Cardiac fibroblast (primary cell): ENCODE measurements at places on chromosomes 5 and 9.
A peak's percentile ranks its signal among the peaks of the same experiment; 100 is the strongest.

GRCh38 chr5:80662108-80662507 lies 7.3 kb upstream of the DHFR start:
- peak; percentile 21 for DNase-seq

DNA sequence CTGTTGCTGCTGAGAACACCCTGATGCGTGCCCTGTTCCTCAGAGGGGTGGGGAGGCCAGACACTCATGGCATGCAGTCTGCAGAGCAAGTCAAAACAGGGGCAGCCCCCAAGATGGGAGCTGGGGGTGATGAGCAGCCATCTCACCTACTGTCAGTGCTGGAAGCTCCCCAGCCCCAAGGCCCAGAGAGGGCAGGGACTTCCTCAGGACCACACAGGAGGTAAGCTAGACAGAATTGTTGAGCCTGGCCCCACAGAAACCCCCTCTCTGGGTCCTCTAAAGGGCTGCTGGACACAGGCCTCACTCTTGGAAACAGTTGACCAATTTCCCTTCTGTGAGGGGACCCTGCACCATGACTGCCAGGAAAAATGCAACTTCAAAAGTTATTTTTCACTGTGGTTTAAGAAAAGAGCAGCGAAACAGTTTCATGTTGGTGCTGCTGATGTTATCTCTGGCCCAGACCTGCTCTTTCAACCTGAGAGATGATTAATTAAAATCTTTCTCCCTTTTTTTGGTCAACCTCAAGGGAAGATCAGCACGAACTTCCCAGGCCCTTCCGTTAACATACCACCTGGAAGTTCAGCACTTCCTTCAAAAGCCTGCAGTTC lies 9.6 kb downstream of the CSF2 start:
- DNase-seq, result no peak

GRCh38 chr9:134407121-134407779 lies 81.0 kb downstream of the RXRA start:
- peak; percentile 92 for DNase-seq

DNA sequence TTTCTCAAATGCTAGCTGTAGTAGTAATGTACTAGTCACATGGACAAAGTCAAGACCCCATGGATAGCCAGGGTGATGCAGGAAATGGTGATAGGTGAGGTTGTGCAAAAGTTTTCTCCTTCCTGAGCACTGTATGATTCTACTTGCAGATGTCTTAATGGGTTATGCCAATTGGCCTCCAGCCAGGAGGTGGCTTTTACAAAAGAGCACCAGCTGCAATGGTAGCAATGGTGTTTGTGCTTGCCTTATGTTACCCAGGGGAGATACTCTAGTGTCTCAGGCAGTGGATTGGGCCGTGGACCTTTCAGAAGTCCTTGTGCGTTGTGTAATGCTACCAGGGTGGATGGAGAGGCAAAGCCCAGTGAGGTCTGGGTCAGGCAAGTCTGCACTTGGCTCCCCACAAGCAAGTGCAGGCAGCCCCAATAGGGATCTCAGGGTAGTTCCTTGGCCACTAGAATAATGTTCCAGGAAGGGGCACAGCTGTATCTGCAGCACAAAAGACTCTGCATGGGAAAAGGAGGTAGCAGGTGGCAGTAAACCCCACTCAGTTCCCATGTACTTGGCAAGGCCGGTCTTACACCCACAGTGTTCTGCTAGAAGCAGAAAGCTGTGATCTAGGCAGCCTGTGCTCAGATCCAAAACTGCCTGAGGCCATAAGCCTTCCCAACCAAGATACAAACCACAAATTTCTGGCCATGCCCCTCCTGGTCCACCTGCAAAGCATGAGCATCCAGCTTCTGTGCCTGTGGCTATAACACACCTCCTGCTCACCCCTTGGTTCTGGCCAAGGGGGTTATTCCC lies 46.4 kb upstream of the EDIL3 start:
- peak; percentile 34 for DNase-seq

DNA sequence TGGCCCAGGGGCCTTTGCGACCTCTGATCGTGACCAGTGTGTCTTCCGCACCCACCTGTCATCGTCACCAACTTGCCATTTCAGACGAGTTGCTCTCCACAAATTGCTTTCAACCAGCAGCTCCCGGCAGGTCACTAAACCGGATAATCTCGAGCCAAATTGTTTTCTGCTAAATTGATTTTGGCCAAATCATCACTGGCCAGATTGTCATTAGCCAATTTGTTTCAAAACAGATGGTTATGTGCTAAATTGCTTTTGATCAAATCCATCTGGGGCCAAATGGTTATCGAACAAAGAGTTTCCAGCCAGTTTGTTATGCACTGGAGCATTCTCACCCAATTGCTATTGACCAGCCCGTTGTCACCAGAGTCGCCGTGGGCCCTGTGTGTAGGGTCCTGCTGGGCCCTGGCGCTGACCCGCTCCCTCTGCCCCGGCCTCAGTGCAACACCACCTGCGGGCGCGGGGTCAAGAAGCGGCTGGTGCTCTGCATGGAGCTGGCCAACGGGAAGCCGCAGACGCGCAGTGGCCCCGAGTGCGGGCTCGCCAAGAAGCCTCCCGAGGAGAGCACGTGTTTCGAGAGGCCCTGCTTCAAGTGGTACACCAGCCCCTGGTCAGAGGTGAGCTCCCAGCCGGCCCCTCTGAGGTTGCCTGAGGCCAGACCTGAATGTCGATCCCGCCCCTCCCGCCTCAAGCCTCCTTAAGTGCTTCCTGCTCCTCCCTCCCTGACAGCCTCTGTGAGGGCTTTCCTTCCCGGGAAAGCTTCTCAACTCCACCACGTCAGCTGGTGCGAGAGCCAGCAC lies 35.6 kb downstream of the ADAMTSL2 start:
- DNase-seq, result no peak

- peak; percentile 57 for DNase-seq
Measured at GRCh38 chr5:103808464-103809106, 246.0 kb upstream of the NUDT12 start.

GRCh38 chr5:133469252-133469651 lies 143.1 kb downstream of the FSTL4 start:
- no peak for DNase-seq

DNA sequence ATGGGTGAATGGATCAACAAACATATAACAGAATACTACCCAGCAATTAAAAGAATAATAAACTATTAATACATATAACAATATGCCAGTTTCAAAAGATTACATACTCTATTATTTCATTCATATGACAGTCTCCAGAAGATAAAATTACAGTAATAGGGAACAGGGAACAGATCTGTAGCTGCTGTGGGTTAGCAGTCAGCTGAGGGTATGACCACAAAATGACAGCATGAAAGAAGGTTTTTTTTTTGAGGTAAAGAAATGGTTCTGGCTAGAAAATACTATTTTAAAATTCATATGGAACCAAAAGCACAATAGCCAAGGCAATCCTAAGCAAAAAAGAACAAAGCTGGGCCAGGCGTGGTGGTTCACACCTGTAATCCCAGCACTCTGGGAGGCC lies 73.0 kb upstream of the NR5A1 start:
- DNase-seq, result no peak

GRCh38 chr5:65061250-65061973 lies 292.7 kb downstream of the CWC27 start:
- no peak for DNase-seq

DNA sequence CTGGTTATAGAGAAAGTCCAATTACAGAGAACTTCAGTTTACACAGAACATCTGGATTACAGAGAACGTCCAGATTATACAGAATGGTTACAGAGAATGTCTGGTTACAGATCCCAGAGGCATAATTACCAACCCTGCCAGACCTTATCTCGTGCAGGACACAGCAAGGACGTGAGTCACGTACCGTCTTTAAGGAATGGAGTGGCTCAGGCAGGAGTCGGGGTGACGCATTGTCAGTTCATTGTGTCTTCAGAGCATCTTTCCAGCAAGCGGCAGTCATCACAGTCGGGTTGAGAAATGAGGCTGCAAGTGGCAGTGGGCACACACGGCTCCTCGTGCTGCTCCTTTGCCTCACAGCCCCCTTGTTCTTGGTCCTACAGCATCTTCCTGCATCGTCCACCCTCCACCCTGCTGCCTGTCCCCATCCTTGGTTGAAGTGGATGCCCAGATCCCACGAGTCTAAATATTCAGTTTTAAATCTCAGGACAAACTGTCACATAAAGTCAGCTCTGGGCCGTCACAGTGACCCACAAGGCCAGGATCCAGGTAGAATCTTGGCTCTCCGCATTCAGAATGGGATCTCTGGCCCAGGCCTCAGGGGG lies 30.0 kb upstream of the SLC6A19 start:
- peak; percentile 47 for DNase-seq

DNA sequence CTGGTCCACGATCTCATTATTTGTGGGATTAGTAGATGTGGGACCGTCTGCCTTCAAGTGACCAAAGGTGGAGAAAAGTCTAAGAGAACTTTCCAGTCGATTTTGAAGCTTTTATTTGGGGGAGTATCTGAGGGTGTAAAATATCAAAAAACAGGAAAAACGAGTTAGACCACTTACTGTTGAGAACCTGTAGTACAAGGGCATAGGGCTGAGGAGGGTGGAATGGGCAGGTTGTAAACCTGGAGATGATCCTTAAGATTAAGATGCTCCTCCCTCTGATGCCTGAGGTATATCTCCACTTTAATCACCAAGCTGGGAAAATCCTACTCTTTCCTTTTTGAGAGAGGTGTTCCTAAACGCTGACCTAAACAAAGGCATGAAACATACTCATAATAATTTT lies 32.0 kb upstream of the GTF2H2C start:
- DNase-seq, result no peak

- DNase-seq, result peak; percentile 82
Measured at GRCh38 chr9:70049236-70049635, 5.6 kb downstream of the MAMDC2 start.

GRCh38 chr5:144691936-144692335 lies 521.3 kb downstream of the KCTD16 start:
- no peak for DNase-seq

GRCh38 chr5:165631235-165631634 lies 2125.8 kb downstream of the MAT2B start:
- DNase-seq, result no peak

GRCh38 chr9:96859461-96860198 lies 5.3 kb upstream of the ZNF782 start:
- peak; percentile 56 for DNase-seq

DNA sequence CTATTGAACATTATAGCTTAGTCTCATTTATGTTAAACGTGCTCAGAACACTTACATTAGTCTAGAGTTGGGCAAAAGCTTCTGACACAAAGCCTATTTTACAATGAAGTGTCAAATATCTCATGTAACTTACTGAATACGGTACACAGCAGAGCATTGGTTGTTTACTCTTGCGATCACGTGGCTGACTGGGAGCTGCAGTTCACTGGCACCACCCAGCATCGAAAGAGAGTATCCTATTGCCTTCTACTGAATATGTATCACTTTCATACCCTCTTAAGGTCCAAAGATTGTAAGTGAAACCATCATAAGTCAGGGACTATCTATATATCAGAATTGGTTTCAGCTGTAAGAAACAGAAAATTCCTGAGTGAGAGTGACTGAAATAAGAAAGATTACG lies 42.6 kb upstream of the OSMR start:
- DNase-seq, result no peak

GRCh38 chr9:29793970-29794369 lies 2220.7 kb upstream of the C9orf72 start:
- DNase-seq, result no peak

DNA sequence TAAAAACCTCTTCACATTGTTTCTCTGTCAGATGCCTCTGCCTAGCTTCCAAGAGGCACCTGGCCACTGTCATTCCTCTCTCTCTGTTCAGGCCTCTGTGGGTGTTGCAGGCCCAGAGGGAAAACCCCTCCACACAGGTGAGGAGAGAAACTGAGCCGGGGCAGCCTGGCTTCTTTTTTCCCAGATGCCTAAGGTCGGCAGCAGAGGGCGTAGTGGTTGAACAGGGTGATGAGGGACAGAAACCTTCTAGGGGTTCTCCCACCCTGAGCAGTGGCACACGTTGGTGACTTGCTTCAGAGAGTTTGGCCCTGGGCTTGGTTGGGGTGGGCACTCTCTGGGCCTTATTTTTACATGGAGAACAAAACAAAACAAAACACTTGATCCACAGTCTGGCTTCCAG lies 12.2 kb downstream of the IL9 start:
- DNase-seq, result no peak

GRCh38 chr9:129757045-129757444 lies 4.2 kb upstream of the PTGES start:
- DNase-seq, result no peak

GRCh38 chr9:116585896-116586295 lies 101.2 kb upstream of the TRIM32 start:
- DNase-seq, result no peak

GRCh38 chr9:94821098-94821887 lies 94.8 kb downstream of the AOPEP start:
- no peak for DNase-seq

DNA sequence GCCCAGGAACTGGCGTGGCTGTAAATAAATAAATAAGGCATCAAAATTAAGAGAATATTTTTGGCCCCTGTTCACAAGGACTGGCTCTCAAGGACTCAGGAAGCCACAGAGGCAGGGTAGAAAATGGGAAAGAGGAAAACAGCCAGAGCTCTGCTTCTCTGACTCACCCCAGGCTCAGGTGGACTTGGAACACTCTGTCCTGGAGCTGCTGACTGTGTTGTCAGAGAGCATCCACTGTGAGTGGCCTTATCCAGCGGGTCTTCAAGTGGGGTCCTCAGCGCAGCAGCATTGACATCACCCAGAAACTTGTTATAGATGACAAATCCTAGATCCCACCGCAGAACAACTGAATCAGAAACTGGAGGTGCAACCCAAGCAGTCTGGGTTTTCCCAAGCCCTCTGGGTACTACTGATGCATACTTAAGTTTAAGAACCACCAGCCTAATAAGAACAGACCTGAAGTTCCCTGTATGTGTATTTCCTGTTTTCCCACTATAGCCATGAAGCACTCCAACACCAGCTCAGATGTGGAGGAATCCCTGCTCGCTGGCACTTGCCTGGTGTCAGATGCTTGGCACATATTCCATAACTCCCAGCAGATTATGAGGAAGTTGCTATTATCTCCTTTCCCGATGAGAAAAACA lies 20.5 kb downstream of the ADRA1B start:
- DNase-seq, result peak; percentile 18

- DNase-seq, result no peak
Measured at GRCh38 chr9:100884518-100884917, 144.0 kb upstream of the PLPPR1 start.

DNA sequence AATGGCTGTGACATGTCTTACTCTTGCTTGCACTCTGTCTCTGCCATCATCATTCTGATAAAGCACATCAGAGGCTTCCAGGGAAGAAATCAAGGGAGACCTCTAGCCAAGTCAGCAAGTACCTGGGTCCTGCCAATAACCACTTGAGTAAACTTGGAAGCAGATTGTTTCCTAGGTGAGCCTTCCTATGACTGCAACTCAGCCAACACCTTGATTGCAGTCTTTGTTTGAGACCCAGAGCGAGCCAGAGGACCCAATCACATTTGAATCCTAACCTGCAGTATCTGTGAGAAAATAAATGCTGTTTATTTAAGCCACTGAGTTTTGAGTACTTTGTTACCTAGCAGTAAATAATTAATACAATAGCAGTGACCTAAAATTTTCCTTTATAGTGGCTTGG lies 356.8 kb upstream of the CHD1 start:
- DNase-seq, result no peak
